AG04449 (cell line): ENCODE measurements at places on chromosomes 5 and 9.
A peak's percentile ranks its signal among the peaks of the same experiment; 100 is the strongest.

DNA sequence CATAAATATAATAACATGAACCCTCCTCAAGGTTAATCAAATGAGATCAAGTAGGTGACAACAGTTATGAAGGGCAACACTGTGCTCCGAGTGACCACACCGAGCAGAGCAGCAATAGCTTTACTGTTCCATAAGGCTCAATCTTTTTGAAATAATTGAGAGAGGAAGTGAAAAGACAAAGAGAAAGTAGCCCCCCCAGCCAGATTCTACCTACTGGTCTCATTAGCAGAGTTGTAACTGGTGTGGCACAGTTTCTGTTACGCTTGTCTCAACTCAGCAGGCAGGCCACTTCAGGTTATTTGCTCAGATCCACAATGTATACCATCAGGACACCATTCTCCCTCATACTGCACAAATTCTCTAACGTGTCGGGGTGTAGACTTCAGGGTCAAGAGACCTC, 14.0 kb downstream of the PRUNE2 start:
- DNase-seq = no peak

GRCh38 chr5:135813758-135814157, 20.7 kb upstream of the SLC25A48 start:
- DNase-seq = no peak

GRCh38 chr5:42951293-42951840, 88.8 kb downstream of the ANXA2R start:
- no peak for DNase-seq

DNA sequence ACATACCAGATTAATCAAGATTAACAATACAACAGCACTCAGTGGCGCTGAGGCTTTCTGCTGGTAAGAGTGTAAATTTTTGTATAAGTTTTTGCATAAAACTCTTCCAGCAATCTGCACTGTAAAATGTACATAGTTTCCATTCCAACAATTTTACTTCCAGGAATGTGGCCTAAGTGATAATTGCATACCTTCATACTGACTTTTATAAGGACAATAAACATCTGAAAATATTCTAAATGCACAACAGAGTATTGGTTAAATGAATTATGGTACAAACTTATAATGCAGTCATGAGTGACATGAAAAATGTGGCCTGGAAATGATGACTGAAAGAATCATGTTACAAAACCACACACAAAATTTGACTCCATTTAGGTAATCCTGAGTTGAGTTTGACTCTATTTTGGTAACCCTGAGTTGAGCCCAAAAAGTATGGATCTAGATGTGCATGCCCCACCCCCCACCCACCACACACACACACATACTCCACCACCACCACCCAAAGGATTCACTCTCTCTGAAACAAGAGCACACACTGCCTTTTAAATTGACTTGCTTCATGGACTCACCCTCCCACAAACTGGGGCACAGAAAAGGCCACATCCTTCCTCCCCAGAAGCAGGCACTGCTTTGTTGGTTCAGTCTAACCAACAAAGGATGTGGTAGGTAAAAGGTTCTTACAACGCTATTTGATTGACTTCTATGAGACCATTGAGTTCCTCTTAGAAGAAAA, 137.6 kb downstream of the SUSD1 start:
- DNase-seq = peak; percentile 98

- DNase-seq = no peak
Observed at GRCh38 chr5:103347716-103348423, 89.3 kb downstream of the MACIR start.

GRCh38 chr5:74082512-74083055, 456.6 kb downstream of the ARHGEF28 start:
- DNase-seq = no peak
